ENCODE measurements at places on chromosomes 13 and 19.

DNA sequence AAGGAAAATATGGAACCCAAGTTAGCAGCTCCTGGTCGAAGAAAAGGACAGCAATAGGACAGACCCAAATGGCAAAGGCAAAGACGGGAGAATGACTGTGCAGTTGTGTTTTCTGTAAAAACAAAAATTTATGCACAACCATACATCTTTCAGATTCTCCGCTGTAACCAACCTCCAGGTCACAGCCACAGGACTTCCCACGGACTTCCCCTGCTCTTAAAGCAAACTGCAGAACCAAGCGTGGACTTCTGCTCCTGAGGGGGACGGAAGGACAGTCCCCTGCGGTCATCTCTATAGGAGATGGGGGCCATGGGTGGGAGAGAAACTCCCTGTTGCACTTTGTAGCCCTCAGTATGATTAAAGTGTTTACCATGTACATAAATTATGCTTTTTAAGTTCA is 2.5 kb downstream of the GRTP1 start:
- DNase-seq = no peak

DNA sequence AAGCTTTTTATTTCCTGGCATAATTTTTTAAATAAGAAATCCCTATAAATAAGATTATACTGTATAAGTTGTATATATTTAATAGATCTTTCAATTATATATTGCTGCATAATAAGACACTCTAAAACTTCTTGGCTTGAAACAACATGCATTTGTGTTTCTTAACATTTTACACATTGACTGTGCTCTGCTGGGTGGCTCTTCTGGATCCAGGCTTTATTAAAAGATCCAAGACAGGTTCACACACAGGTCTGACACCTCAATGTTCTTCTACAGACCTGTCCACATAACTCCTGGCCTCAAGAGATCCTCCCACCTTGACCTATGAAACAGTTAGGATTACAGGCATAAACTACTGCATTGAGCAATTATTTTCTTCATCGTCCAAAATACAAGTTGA is 77.6 kb upstream of the PCDH17 start:
- DNase-seq = no peak

GRCh38 chr13:67052550-67053490 is 177.3 kb downstream of the PCDH9 start:
- DNase-seq = no peak

- no peak for DNase-seq
These were observed 95.6 kb upstream of the HTR2A start for GRCh38 chr13:46992383-46992952.

DNA sequence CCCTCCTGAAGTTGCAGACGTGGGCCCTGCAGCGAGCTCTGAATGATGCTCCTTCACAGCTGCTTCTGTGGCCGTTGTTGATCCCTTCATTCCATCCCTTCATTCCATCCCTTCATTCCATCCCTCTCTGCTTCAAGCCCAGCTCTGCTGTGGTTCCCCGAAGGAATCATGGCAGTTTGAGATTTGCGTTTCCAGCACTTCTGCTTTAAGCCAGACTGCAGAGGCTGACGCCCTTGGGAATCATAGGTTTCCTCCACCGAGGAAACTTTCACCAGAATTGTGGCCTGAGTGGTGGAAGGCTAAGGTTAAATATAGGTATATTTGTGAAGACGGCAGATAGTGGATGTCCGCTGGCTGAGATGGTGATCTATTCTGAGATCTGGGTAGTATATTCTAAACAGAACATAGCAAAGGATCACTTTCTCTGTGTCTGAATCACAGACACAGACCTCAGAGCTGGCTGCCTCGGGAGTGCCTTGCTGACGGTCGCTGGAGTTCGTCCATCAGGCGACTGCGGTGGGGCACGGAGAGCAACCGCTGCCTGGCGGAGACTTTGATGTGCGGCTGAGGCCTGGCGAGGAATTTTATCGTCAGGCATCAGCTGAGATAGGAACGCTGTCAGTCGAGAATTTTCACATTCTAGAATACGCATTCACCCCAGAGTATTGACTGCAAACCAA is 42.8 kb upstream of the DCUN1D2 start:
- no peak for DNase-seq

DNA sequence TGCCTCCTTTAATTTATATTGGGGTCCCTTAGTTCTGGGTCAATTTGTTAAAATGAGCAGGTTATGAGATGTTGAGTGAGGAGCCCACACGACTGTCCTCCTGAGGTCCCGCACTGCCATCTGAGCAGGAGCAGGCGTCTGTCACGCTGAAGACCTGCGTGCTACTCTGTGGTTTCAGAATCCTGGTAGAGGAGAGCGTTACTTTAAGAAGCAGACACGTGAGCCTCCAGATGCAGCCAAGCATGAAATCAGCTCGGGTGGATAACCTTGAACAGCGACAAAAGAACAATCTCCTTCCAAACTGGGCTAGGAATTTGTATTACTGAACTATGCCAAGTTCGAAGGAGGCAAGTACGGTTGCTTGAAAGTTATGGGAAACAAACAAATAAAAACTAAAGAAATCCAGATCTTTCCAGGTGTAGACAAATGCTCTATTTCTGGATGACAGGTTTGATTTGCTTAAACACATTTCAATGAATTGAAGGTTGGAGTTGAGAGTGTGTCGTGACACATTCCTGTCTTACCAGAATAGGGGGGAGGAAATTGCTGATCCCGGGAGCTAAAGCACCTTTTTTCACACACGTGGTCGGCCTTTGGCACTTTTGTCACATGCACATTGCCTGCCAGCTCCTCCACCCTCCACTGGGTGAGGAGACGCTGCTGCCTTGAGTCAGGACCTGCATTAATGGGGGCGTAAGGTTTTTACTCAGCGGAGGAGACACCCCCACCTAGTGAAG is 945.5 kb upstream of the SLC10A2 start:
- DNase-seq = no peak

- no peak for DNase-seq
These were observed 13.4 kb upstream of the SYT5 start for GRCh38 chr19:55193481-55193880.

- no peak for DNase-seq
These were observed 364.3 kb downstream of the KCNRG start for GRCh38 chr13:50379584-50379983.

GRCh38 chr13:110714797-110715394 is 1.4 kb downstream of the ING1 start:
- no peak for DNase-seq

DNA sequence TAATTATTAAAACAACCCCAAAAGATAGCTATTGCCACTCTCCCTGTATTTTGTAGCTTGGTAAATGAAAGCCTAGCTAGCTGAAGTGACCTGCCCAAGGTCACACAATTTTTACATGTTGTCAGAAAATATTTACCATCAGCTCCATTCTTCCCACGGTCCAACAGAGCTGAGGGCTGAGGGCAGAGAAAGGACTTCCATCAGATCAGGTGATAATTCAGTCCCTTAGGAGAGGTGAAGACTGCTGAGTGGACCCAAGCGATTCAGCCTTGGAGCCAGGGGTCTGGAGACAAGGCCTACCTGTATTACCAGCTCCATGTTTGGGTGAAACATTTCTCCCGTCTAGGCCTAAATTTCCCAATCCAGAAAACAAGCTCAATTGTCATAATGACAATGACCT is 149.5 kb upstream of the TSHZ3 start:
- no peak for DNase-seq

- DNase-seq = no peak
These were observed 14.8 kb downstream of the DOCK9 start for GRCh38 chr13:98962901-98963590.

GRCh38 chr13:109126891-109127641 is 497.7 kb downstream of the MYO16 start:
- no peak for DNase-seq

GRCh38 chr13:113001241-113002140 is 32.5 kb downstream of the MCF2L start:
- peak; percentile 61 for DNase-seq

GRCh38 chr13:42478531-42479156 is 95.3 kb upstream of the TNFSF11 start:
- DNase-seq = no peak

- DNase-seq = no peak
These were observed 15.8 kb upstream of the SHISA2 start for GRCh38 chr13:26067601-26068000.

- DNase-seq = no peak
These were observed 5.8 kb downstream of the PPP1R37 start for GRCh38 chr19:45098521-45099466.

DNA sequence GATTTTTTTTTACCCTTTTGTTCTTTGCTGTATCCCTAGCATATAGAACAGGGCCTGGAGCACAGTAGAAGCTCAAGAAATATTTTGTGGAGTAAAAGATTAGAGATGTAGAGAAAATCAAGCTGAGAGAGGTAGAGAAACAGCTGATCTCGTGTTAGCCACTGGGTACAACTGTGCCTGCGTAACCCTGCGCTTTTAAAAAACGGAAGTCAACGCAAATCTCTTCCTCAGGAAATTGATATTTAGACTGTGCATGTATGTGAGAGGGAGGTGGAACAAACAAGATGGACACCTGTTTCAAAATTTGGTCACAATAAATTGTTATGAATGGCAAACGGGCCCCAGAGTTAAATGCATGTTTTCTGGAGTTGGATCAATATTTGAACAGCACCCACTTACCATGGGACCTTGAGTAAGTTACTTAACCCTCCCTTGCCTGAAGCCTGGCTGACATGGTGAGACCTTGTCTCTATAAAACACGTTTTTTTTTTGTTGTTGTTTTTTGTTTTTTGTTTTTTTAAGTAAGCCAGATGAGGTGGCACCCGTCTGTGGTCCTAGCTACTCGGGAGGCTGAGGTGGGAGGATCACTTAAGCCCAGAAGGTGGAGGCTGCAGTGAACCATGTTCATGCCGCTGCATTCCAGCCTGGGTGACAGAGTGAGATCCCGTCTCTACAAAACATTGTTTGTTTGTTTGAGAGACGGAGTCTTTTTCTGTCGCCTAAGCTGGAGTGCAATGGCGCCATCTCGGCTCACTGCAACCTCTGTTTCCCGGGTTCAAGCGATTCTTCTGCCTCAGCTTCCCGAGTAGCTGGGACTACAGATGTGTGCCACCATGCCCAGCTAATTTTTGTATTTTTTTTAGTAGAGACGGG is 3.3 kb upstream of the EPOR start:
- DNase-seq = no peak

DNA sequence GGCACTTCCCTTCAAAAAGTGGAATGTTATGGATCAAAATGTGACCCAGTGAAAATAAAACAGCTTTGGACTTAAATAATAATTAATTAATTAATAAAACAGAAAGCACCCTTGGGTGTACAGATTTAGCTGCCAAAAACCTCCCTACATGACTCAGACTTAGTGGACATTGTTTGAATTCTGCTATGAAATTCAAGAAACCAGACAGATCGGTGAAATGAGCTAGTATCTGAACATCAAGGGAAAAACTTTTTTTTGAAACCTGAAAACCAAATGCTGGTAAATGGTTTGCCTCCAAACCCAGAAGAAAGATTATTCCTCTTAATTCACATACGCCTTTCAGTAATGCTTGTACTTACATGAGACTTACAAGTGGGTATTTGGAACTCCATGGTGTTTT is 33.5 kb downstream of the SOX21 start:
- no peak for DNase-seq

GRCh38 chr13:112616586-112617362 is 28.8 kb upstream of the TUBGCP3 start:
- no peak for DNase-seq

GRCh38 chr19:38649305-38650171 is 2.1 kb downstream of the ACTN4 start:
- no peak for DNase-seq

GRCh38 chr13:31970231-31970930 is 61.2 kb upstream of the FRY start:
- DNase-seq = no peak

DNA sequence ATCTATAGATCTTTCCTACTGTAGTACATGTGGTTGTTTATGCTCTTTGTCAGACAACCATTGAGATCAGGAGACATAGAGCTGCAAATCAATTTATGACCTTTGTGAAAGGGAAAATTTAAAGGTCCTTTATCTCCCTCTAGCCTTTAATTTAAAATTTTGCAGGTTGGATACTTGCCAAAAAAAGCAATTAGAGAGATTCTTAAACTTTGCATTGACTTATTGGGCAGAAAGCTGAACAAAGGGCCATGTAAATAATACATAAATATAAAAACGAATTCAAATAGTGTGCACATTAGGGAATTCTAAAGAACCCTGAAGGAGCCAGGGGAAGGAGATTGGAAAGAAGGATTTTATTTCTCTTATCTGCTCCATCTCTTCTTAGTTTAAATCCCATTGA is 22.0 kb upstream of the RB1 start:
- DNase-seq = no peak

DNA sequence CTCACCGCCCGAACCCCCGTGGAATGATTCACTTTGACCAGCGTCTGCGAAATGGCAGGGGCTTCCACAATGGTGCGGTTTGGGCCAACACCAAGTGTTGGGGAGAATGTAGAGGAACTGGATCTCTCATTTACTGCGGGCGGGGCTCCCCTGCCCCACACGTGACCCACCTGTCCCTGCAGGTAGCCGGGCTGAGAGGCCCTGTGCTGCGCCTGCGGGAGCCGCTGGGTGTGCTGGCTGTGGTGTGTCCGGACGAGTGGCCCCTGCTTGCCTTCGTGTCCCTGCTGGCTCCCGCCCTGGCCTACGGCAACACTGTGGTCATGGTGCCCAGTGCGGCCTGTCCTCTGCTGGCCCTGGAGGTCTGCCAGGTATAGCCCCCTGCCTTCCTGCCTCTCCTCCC is 5.8 kb upstream of the FLT3LG start:
- no peak for DNase-seq

- no peak for DNase-seq
These were observed 737.7 kb downstream of the PCDH9 start for GRCh38 chr13:66492479-66492878.
